ENCODE measurements at places on chromosomes 1 and 21.

GRCh38 chr1:20538760-20539551 lies 13.4 kb upstream of the FAM43B start:
- no peak for DNase-seq

- DNase-seq, result no peak
Measured at GRCh38 chr1:44267438-44267837, 54.2 kb downstream of the DMAP1 start.

DNA sequence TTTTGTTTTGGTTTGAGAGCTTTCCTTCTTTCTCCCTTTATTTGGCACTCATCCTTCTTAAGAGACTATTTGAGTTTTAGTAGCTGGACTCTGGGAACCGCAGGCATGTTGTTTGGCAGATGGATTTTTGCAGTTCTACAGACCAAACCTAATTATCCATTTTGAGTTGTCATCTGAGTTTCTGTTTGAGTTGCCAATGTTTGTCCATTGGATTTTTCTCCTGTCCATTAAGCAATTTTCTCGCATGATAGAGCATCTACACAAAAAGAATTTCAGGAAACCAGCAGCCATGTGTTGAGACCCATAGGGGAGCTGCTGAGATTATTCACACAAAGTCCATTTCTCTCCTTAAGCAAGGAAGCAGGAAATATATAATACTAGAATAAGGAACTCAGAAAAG lies 17.2 kb upstream of the CXADR start:
- no peak for DNase-seq

DNA sequence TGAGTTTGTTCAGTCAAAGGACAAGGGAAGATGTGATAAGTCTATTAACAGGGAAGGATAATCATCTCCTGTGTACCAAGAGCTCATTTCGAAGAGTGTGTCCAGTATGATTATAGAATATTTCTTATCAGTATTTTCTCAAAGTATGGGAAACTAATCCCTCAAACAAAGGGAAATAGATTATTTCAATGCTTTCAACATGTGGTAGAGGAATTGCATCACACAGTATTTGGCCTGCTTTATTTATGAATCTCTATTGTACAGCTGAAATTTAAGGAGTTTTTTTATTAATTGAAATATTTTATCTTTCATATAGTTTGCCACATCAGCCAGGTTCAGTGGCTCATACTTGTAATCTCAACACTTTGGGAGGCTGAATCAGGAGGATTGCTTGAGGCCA lies 151.0 kb downstream of the CLEC20A start:
- DNase-seq, result no peak

- no peak for DNase-seq
Measured at GRCh38 chr1:239976130-239976968, 115.3 kb upstream of the FMN2 start.

- DNase-seq, result no peak
Measured at GRCh38 chr1:84573481-84573966, 716 bp downstream of the CTBS start.

DNA sequence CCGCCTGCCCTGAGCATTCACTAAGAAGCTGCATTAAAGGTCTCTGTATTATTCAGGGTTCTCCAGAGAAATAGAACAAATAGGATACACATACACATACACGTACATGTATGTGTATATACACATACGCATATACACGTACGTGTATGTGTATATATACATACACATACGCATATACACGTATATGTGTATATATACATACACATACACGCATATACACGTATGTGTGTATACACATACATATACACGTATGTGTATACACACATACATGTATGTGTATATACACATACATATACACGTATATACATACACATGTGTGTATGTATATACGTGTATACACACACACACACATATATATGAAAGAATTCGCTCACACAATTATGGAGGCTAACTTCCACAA lies 108.9 kb upstream of the BARHL2 start:
- DNase-seq, result no peak

Data from esophagus squamous epithelium (tissue), 5 donors.